ENCODE measurements at places on chromosomes 16 and 17. TPM values are rescaled to one million over a fixed set of nuclear protein-coding genes. Genes with fewer than 3 reads are reported as not detected.

UNC119 gene
- 38.3 TPM for total RNA-seq

C1QL1 gene
- total RNA-seq: 6.4 TPM

CCDC200 gene
- not detected for total RNA-seq

DNA sequence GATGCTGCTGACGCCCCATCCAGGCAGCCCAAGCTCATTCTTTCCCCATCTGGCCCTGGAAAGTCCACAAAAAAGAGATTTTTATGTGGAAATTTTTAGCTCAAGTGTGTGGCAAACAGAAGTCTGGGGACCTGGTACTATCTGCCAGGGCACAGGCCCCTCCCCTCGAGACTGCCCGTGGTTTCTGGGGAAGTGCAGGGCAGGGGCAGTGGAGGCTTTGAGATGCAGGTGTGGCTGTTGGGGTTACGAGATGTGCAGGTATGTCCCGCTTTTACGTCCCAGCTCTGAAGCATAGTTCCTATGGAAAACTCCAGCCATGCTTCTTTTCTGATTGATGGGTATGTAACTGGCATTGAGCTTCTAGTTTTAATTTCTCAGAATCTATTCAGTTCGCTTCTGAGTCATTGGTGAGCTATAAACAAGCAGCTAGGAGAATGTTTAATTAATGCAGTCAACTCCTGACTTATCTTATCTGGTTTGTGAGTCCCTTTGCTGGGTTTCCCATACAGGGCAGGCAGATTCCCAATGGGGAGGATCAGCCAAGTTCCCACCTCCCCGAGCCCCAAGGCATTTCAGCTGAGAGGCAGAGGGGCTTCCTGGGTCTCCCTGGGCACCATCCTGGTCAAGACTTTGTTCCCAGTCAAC, 16.2 kb downstream of the TBX4 start:
- no peak overlapping the region for H3K4me3 ChIP-seq
- no peaks in the 10 kb centered on the region for H3K36me3 ChIP-seq

GRCh38 chr16:56866955-56867830, 2.2 kb downstream of the SLC12A3 start:
- H3K27me3 ChIP-seq: no peaks in the 10 kb centered on the region
- no peaks in the 10 kb centered on the region for H3K36me3 ChIP-seq
- no peak overlapping the region for H3K4me3 ChIP-seq
- no peak overlapping the region for H3K27ac ChIP-seq

CLEC19A gene
- 0.20 TPM for total RNA-seq

DNA sequence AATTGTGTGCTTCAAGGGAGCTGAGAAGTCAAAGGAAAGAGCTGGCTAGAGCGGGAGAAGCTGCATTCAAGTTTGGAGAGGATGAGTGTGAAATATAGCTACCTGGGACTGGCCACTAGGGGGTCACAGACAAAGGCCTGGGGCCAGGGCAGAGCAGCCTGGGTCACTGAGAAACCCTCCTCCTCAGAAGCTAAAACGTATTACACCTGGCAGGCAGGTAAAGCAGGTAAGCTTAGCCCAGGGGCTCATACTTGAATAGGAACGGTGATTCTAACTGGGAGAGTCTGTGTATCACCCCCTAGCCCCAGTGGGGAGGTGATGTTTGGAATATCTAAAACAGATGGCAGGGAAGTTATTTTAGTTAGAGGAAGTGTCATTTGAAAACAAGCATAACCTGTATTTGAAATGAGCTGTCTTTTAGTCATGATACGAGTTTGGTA, 6.8 kb downstream of the KRT37 start:
- H3K27ac ChIP-seq: no peak overlapping the region
- peaks cover 4% of the 10 kb centered on the region for H3K4me1 ChIP-seq
- no peaks in the 10 kb centered on the region for H3K27me3 ChIP-seq
- H3K4me3 ChIP-seq: no peak overlapping the region
- H3K36me3 ChIP-seq: no peaks in the 10 kb centered on the region
- DNase-seq: peak; percentile 88

VMO1 gene
- 0.31 TPM for total RNA-seq

DNA sequence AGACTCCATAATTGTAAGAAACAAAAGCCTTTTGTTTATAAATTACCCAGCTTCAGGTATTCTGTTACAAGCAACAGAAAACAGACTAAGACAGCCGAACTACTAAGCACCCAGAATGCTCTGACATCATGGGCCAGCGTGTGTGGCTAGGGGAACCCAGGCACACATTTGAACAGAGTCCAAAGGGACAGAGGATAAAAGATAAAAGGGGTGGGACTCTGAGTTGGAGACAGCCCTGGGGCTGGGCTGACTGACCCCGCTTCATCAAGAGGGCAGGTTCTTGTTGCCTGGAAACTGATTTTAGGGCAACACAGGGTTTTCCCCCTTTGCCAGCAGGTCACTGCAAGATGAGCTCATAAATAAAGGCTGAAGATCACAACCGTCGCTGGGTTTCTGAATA, 30.5 kb upstream of the ZNF287 start:
- DNase-seq: no peak
- H3K36me3 ChIP-seq: no peaks in the 10 kb centered on the region
- H3K27me3 ChIP-seq: no peaks in the 10 kb centered on the region
- no peak overlapping the region for H3K27ac ChIP-seq
- H3K4me1 ChIP-seq: no peaks in the 10 kb centered on the region

DNA sequence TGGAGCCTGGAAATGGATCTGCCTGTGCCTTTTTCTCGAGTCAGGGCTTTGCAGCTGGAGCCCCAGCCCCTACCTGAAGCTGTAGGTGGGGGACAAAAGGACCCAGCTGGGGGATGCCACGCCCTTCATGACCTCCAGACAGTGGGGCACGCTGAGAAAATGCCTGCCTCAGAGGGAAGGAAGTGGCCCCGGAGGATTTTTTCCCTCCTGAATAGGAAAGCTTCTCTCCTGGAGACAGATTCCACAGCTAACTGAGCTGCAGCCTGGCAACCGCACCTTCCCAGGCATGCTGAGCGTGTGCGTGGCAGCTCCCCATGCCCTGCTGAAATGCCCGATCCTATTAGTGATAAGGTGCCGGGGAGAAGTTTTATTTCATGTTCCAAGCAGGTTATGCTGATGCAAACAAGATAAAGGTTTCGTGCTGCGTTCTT, 58.0 kb downstream of the AIPL1 start:
- no peaks in the 10 kb centered on the region for H3K36me3 ChIP-seq
- H3K4me3 ChIP-seq: no peak overlapping the region
- H3K27ac ChIP-seq: no peak overlapping the region

C16orf54 gene
- not detected for total RNA-seq

PIPOX gene
- 30.1 TPM for total RNA-seq

GRCh38 chr16:19757026-19757425, 39.0 kb downstream of the IQCK start:
- no peaks in the 10 kb centered on the region for H3K4me1 ChIP-seq
- H3K27me3 ChIP-seq: no peaks in the 10 kb centered on the region
- no peak overlapping the region for H3K4me3 ChIP-seq
- no peak for DNase-seq
- no peaks in the 10 kb centered on the region for H3K36me3 ChIP-seq
- H3K27ac ChIP-seq: no peak overlapping the region

GRCh38 chr17:18025241-18025944, 13.6 kb downstream of the ATPAF2 start:
- no peaks in the 10 kb centered on the region for H3K36me3 ChIP-seq
- H3K27ac ChIP-seq: no peak overlapping the region
- no peaks in the 10 kb centered on the region for H3K27me3 ChIP-seq
- no peak overlapping the region for H3K4me3 ChIP-seq

DNA sequence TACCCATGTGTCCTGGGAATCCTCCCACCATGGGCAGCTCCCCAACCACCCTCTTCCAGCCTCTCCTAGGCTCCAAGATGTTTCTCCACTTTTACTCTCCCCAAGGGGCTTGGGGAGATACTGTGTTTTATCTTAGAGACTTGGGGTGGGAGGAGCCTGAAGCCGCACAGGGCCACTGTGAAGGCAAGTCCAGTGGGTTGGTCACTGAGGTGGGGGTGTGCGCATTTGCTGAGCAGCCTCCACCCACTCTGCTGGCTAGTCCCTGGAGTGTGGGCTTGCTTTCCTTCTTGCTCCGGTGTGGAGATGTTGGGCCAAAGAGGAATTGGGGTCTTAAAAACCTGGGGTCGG, 4.1 kb upstream of the CLDN9 start:
- peak overlapping the region; percentile 88 for H3K27ac ChIP-seq
- peaks cover 11% of the 10 kb centered on the region for H3K4me1 ChIP-seq
- no peak for DNase-seq
- H3K36me3 ChIP-seq: peaks cover 6% of the 10 kb centered on the region
- peak overlapping the region; percentile 66 for H3K4me3 ChIP-seq

DNA sequence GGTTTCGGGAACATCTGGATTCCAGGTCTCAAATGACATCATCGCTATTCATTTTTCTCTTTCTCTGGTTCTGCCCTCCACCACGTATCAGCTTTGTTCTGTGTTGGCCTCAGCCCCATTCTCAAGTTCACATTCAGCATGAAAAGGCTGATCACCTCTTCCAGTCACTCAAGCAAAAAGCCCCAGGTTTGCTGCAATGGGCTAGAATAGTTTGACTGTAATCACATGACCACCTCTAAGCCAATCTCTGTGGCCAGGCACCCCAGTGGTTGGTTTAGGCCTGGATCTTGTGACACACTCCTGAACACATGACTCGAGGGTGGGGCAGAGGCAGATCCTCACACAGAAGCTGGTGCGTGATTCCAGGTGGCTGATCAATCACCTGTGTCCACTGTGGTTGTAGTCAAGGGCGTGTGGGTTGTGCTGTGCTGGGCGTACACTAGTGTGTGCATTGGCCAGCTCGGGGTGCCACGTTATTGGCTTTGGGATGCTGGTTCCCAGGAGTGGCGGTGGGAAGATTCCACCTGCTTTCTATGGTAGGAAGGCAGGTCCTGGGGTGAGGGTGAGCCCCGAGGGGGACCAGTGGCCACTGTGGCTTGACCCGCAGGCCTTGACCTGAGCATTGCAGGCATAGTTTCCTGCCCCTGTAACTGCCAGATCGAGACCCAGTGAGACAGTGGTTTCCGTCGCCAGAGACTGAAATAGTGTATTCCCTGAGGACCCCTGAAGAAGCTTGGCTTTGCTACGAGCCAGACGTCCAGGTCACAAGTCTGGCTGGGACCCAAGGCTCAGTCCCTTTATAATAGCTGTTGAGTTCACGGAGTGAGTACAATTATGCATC, 12.0 kb downstream of the EEF2K start:
- H3K4me3 ChIP-seq: no peak overlapping the region
- H3K4me1 ChIP-seq: no peaks in the 10 kb centered on the region
- peaks cover 12% of the 10 kb centered on the region for H3K36me3 ChIP-seq
- no peak overlapping the region for H3K27ac ChIP-seq
- peak; percentile 59 for DNase-seq

- no peaks in the 10 kb centered on the region for H3K27me3 ChIP-seq
- peaks cover 19% of the 10 kb centered on the region for H3K4me1 ChIP-seq
- no peak overlapping the region for H3K27ac ChIP-seq
Measured at GRCh38 chr16:10947211-10947787, 2.9 kb downstream of the CLEC16A start.

GRCh38 chr16:8845699-8846298, 23.0 kb downstream of the CARHSP1 start:
- H3K4me1 ChIP-seq: no peaks in the 10 kb centered on the region
- no peak overlapping the region for H3K4me3 ChIP-seq
- no peaks in the 10 kb centered on the region for H3K27me3 ChIP-seq
- no peak for DNase-seq

GRCh38 chr17:17042851-17043460, 699 bp downstream of the MPRIP start:
- DNase-seq: peak; percentile 49
- H3K36me3 ChIP-seq: peaks cover 7% of the 10 kb centered on the region
- peaks cover 5% of the 10 kb centered on the region for H3K4me1 ChIP-seq

GRCh38 chr16:88591577-88592021, 21.4 kb downstream of the ZC3H18 start:
- no peak overlapping the region for H3K27ac ChIP-seq
- H3K27me3 ChIP-seq: no peaks in the 10 kb centered on the region
- peaks cover 33% of the 10 kb centered on the region for H3K36me3 ChIP-seq
- no peak for DNase-seq

KREMEN2 gene
- total RNA-seq: 14.6 TPM

HBZ gene
- not detected for total RNA-seq

- DNase-seq: no peak
- H3K27me3 ChIP-seq: no peaks in the 10 kb centered on the region
- no peaks in the 10 kb centered on the region for H3K36me3 ChIP-seq
- no peaks in the 10 kb centered on the region for H3K4me1 ChIP-seq
- no peak overlapping the region for H3K27ac ChIP-seq
Measured at GRCh38 chr17:50947782-50948543, 81.8 kb upstream of the TOB1 start.

DNA sequence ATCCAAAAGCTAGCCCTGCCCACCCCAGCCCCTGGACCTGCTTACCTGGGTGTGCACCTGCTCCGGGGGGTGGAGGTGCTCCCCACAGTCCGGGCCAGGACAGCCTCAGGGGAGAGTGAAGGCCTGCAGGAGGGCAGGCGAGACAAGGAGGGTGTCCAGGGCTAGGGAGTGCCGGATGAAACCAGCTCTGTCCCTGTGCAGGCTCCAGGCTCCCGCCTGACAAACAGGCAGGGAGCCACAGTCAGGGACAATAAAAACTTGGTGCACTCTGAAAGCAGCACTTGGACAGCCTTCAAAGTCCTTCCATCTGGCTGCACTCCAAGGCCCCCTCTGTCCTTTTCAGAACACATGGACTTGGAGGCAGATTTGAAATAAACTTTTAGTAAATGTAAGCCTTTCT, 3.9 kb downstream of the PAQR4 start:
- no peak for DNase-seq
- H3K36me3 ChIP-seq: peaks cover 39% of the 10 kb centered on the region
- H3K4me3 ChIP-seq: no peak overlapping the region
- H3K4me1 ChIP-seq: no peaks in the 10 kb centered on the region
- no peak overlapping the region for H3K27ac ChIP-seq

DNA sequence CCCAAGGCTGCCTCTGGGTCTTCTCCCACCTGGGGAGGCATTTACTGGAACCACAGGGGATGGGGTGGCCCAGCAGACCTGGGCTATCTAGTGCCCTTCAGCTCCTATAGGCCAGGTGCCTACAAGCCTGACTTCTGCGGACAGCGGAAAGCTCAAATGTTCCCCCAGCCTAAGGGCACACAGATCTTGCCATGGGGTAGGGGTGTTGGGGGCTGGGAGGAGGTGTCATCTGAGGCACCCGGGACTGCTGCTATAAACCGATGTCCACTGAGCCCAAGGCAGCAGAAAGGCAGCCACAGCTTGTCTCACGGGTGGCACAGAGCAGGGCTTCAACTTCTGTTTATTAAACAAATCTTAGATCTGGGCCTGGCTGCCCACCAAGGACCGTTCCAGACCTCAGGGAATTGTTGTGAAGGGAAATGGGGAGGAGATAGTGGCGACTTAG, 3.6 kb downstream of the MYO1C start:
- H3K27ac ChIP-seq: no peak overlapping the region
- H3K27me3 ChIP-seq: no peaks in the 10 kb centered on the region
- no peaks in the 10 kb centered on the region for H3K36me3 ChIP-seq

SLFN11 gene
- 0.90 TPM for total RNA-seq

KCNAB3 gene
- 5.7 TPM for total RNA-seq

RAB37 gene
- total RNA-seq: 2.5 TPM

RAC3 gene
- 84.8 TPM for total RNA-seq

CIBAR2 gene
- total RNA-seq: not detected

GRCh38 chr16:58832386-58832895, 98.3 kb upstream of the GOT2 start:
- H3K27ac ChIP-seq: no peak overlapping the region
- H3K27me3 ChIP-seq: no peaks in the 10 kb centered on the region
- no peak for DNase-seq
- no peak overlapping the region for H3K4me3 ChIP-seq
